Thoracic aorta (tissue), 2 donors: ENCODE measurements at places on chromosomes 12 and 14. TPM values are rescaled to one million over a fixed set of nuclear protein-coding genes. Genes with fewer than 3 reads are reported as not detected.

DNA sequence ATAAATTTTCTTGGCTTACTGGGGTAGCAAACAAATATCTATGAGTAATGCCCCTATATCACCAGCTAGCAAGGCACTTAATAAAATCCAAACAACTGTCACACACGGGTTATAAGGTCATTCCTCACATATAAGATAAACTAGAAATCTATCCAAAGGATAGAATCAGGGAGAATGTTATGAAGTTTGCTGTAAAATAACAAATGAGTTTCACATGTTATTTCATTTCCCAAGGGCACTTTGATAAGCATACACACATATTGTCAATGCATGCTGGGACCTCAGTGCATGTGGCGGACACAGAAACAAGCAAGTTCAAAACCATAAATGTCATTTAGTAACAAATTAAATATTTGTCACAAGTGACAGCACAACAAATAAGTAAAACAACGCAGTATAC lies 429.4 kb downstream of the GXYLT1 start:
- no peaks in the 10 kb centered on the region for H3K27me3 ChIP-seq
- no peaks in the 10 kb centered on the region for H3K4me1 ChIP-seq
- DNase-seq, result no peak

MYO1H gene
- not detected for total RNA-seq

PLXNC1 gene
- 8.5 TPM for total RNA-seq

GRCh38 chr14:56660677-56661389 lies 81.2 kb downstream of the TMEM260 start:
- H3K36me3 ChIP-seq, result peaks cover under 1% of the 10 kb centered on the region
- DNase-seq, result no peak
- H3K4me3 ChIP-seq, result no peak overlapping the region

DNA sequence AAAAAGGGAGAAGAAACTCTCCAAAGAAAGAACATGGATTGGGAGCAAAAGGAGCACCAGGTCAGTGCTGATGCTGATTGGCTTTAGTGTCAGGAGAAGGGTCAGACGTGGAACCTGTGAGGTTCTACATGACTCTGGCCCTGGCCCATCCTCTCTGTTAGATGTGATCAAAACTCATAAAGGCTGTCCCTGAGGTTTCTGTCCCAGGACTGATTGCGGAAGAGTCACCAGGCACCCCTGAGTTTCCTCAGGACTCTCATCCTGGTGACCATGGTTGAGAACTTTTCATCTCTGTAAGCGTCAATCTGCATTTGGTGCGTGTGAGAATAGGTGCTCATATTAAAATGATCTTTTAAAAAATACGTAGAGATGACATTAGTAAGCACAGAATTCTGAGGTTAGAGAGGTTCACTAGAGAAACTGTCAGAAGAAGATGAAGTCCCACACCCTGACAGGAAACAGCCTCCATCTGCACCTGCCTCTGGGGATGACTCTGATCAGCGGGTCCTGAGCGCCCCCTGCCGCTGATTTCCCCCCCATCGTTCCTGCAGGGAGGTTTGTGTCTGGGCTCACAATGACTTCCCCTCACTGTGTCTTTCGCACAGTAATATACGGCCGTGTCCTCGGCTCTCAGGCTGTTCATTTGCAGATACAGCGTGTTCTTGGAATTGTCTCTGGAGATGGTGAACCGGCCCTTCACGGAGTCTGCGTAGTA lies 741.8 kb downstream of the TMEM121 start:
- H3K4me1 ChIP-seq, result no peaks in the 10 kb centered on the region
- no peaks in the 10 kb centered on the region for H3K27me3 ChIP-seq
- DNase-seq, result no peak
- H3K36me3 ChIP-seq, result no peaks in the 10 kb centered on the region
- H3K4me3 ChIP-seq, result no peak overlapping the region

GRCh38 chr12:11568762-11569478 lies 80.6 kb upstream of the ETV6 start:
- no peak overlapping the region for H3K4me3 ChIP-seq
- no peaks in the 10 kb centered on the region for H3K4me1 ChIP-seq
- DNase-seq, result no peak
- no peaks in the 10 kb centered on the region for H3K36me3 ChIP-seq

LRRC9 gene
- total RNA-seq, result not detected

ACOT6 gene
- not detected for total RNA-seq
